T-cell (primary cell): ENCODE measurements at places on chromosomes 12 and 14. TPM values are rescaled to one million over a fixed set of nuclear protein-coding genes. Genes with fewer than 3 reads are reported as not detected.

DNA sequence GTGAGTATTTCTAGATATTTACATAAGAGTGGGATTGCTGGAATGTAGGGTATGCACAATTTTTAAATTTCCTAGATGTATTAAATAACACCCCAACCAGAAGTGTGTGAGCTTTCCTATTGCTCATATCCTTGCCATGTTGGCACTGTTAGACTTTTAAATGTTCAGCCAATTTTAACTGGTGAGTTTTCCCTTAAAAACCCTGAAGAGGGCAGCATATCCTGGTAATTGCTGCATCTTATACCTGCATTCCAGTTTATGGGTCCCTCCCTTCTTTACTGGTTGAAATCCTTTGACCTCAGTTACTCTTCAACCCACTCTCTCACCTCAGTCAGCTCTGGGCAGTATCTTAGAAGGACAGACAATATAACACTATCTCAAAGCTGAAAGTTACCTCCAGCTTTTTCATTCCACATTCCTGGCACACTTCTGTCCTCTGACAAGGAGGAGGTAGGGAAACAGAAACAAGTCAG is 270.6 kb downstream of the PAWR start:
- DNase-seq, result no peak

DHRS2 gene
- 0.55 TPM for total RNA-seq

RPS26 gene
- 46.7 TPM for total RNA-seq

KRT85 gene
- not detected for total RNA-seq

GRCh38 chr12:107685360-107686248 is at the start of gene PWP1:
PWP1 (plus strand) TSS chr12:107685799; CDS start chr12:107685900, 101 bp downstream.
- DNase-seq, result peak; percentile 94

DNA sequence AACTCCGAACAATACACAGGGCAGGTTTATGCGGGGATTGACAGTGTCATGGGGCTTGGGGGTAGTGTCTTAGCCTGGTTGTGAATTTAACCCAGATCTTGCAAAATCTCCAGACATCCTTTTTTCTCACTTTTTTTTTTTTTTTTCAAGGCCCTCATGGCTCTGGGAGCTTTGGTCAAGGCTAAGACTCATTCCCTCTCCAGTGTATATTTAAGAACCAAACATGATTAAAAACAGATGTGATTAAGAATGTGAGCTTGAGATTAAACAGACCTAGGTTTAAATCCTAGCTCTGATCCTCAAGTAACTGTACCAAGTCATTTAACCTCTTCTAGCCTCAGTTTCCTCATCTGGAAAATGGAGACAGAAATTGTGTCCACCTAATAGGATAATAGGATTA is 151.7 kb upstream of the FUT8 start:
- DNase-seq, result no peak

DNA sequence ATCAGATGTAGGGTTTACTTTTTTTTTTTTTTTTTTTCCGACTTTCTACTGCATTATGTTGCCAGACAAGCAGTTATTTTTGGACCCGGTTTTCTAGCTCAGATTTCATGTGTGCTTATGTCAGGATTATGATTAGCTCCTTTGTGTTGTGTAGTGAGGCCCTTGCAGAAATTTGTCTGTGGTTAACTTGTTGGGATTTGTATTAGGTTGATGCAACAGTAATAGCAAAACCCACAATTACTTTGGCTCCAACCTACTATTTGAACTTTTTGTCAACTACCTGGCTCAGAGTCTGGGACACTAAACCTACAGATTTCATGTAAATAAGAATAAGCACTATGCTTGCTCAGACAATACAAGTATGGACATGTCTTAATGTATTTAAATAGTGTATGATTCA is 44.1 kb upstream of the KCNJ8 start:
- no peak for DNase-seq

GRCh38 chr14:68177728-68178127 is 358.1 kb downstream of the RAD51B start:
- DNase-seq, result no peak

GRCh38 chr12:24560831-24561271 is 388.1 kb downstream of the BCAT1 start:
- DNase-seq, result no peak

DNA sequence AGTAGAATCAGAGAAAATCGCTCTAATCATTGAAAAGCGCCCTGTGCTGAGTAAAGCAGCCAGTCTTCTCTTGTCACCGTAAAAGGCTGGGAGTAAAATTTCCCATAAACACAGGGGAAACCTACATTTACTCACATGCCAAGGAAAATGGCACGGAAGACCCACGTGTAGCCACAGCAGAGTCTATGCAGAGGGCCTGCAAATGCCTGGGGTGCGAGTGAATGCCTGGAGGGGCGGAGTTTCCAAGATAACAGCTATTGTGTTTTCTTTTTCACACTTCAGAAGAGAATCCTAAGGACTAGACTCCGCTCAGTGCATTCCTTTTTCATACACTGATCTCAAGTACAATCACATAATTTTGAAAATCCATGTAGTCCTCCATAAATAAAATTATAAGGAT is 159.9 kb upstream of the FOXN3 start:
- no peak for DNase-seq

DNA sequence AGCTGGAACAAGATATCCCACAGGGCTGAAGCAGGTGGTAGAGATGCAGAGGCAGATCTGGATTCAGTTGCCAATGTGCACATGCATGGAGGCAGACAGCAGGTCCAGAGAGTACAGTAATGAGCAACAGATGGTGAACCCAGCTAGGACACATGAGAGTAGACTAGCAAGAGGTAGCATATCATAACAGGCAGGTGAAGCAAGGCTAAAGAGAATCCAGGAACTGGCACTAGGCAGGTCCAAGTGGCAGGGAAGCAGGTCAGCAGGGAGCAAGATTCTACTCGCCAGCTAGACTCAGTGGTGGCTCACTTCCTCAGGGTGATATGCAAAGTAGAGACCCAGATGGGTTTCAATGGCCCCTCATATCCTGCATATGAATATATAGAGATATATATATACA is 15.3 kb upstream of the MYF6 start:
- DNase-seq, result no peak

DNA sequence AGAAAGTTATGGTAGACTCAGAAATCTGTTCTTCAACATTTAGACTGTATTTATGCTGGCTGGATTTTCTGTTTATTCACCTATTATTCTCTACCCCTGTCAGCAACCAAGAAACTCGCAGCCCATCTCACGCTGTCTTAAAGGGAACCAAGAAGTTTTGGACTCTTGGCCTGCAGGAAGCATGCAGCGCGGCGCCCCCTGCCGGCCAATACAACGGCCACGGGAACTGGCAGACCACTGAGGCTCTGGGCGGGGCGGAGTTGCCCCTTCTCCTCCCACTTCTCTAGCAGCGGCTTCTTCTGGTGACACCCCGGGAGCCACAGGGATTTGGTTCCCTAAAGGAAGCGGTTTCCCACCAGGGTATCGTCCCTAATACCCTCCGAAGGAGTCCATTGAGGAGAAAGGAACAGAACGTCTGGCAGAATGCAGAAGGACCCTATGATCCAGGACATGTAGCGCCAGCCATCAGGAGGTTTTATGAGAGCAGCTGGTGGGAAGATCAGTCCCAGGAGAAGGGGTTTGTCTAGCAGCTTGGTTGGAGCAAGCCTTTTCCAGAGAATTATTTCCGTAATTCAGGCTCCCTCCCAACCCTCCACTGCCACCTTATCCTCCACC is 21.0 kb upstream of the RNASE2 start:
- DNase-seq, result no peak

DNA sequence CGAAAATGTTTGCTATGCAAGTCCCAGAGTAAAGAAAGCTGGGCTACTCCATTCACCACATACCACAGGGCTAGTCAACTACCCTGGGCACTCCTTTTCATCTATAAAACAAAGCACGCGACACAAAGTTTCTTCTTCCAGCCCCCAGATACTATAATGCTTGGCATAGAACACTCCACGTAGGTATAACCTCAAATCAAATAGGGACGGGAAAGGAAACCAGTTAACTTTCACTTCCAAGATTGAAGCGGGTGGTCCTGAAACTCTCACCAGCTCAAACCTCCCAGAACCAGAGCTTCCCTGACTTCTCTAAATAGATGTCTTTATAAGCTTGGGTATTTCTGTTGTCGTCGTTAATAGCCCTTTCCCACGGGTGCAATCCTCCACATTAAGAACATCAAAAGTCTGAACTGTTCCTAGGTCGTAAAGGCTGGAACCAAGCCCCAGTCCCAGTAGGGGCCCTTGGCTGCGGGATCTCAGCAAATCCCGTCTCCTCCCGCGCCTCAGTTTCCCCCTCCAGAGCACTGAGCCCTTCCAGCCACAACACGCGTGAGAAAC is 647 bp downstream of the LGMN start:
- DNase-seq, result no peak

LRRC23 gene
- 10.0 TPM for total RNA-seq

- DNase-seq, result no peak
Observed at GRCh38 chr12:77782034-77782433, 48.7 kb upstream of the NAV3 start.

LYZ gene
- 7.8 TPM for total RNA-seq

ITFG2 gene
- 108 TPM for total RNA-seq

DNA sequence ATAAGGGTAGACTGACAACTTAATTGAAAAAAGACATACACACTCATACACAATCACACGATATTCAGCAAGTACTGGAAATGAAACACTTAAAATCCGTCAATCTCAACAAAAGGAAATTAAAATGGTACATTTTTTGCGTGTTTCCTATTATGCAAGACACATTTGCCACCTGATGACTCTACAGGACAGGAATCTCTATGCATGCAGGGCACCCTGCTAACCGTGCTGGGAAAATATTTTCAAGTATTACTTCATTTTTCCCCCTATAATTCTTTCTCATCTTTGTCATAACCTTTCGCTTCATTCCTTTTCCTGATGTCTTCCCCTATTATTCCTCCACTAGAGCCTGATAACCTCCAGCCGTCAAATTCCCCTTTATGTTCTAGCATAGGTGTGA is 150.2 kb downstream of the TMEM132D start:
- no peak for DNase-seq

DNA sequence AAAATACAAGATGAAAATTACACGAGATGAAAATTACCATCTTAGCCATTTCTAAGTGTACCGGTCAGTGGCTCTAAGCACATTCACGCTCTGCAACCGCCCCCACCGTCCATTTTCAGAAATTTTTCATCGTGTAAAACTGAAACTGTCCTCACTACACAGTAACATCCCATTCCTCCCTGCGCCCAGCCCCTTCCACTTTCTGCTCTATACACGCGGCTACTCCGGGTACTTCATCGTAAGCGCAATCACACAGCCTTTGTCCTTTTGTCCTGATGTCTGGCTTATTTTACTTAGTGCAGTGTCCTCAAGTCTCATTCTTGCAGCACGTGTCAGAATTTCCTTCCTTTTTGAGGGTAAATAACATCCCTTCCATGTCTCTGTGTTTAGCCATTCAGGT is 3.6 kb upstream of the GPR132 start:
- DNase-seq, result no peak

CLEC4A gene
- total RNA-seq, result 2.3 TPM
